ENCODE measurements at places on chromosomes 7 and 10.

- no peak for DNase-seq
Measured at GRCh38 chr7:1969459-1970284, 263.1 kb downstream of the MAD1L1 start.

GRCh38 chr10:96991313-96991841 lies 159.3 kb downstream of the LCOR start:
- DNase-seq = no peak

- DNase-seq = no peak
Measured at GRCh38 chr7:116491887-116492653, 7.5 kb upstream of the CAV2 start.

DNA sequence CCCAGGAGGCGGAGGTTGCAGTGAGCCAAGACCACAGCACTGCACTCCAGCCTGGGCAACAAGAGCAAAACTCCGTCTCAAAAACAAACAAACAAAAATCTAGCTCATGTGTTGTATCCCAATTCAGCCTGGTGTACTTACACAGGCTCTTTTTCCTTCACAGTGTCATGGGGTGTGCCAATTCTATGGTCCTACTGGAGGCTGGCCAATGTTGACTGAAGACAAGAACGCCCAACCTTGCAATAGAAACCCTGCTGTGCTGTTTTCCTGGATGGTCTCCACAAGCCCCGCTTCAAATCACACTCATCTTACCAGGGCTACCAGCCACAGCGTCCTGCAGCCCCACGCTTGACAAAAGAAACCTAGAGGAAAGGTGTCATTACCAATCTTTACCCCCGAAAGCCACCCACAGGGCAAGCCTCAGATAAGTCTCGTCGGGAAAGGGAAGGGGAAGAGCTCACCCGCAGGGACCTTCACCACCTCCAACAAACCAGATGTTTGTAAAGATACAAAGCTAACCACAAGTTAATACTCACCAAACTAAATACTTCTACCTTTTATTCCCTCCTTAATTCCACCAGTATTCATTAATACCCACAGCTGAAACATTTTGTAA lies 64.8 kb downstream of the TNS3 start:
- no peak for DNase-seq

DNA sequence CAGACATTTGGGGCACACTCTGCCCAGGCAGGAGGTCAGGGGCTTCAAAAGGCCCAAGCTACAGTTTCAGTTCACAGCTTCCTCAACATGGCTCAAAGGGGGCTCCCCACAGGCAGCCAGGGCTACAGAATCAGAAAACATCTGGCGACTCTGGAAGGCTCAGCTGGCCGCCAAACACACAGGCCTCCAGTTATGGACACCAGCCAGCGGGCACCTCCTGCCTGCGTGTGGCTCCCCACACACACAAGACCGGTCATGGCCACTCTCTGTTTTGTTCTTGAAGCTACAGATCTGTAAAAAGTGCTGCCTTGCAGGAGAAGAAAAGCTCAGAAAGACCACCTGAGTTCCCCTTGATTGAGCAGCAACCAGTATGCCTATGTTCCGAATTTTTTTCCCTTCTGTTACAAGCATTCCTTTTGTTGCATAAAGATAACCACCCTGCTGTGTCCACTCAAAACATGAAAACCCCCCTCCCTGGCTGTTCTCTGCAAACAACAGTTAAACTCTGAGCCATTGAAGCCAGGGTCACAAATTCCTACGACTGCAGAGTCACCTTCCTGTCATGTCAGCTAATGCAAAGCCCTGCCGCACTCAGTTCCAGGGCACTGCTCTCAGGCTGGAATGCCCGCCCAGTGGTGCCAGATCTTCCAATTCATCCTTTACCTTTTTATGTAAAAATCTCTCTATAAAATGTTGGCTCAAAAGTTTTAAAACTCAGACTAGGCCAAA lies 33.6 kb downstream of the VSTM4 start:
- no peak for DNase-seq

DNA sequence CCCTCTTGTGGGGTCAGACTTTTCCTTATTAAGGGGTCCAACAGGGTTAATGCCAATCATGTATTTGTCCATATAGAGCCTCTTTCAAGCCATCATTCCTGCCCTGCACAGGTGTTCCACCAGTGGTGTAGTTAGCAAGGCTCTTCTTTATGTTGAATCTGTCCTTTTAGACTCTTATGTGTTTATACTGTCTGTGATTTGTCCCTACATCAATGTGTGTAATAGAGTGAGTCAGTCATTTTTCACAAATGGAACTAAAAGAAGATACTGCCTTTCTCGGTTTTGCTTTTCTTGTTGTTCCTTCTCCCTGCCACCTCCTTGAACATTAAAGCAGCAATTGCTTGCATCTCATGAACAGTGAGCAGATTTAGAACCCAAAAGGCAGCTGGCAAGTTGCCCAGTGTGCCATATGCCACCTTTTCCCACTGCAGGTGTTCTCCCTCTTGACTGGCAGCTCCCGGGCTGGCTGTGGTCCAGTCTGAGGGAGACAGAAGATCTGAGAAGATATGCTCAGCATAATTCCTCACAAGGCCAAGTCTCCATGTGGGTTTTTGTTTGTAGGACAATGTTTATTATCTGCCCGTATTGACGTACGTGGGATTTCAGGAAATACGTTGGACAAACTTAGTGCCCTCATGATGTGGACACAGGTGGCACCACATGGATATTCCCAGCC lies 154.1 kb downstream of the LHFPL3 start:
- no peak for DNase-seq

GRCh38 chr10:100782461-100783244 lies 37.3 kb downstream of the PAX2 start:
- DNase-seq = no peak

GRCh38 chr7:5685205-5685604 lies 96.3 kb downstream of the RNF216 start:
- DNase-seq = no peak

DNA sequence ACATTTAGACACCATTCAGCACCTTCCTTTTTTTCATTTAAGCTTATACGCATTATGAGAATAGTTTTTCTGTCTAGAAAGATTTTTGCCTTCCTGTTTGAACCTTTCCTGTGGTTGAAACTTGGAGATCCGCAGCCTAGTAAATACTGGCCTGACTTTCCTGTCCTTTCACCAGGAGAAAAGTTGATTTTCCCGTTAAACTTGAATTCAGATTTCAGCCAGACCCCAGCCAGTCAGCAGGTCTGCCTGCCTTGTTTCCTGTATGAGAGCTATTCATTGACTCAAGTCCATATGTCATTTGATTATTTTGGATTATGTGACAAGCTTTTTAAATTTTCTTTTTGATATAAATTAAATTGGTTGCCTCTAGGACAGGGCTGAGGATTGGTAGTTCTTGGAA lies 71.5 kb downstream of the EVX1 start:
- DNase-seq = no peak

GRCh38 chr7:22730921-22731654 lies 4.1 kb downstream of the IL6 start:
- DNase-seq = no peak

- DNase-seq = no peak
Measured at GRCh38 chr7:30980751-30981150, 17.0 kb downstream of the GHRHR start.

GRCh38 chr10:128066870-128067382 lies 59.3 kb downstream of the MKI67 start:
- DNase-seq = no peak

GRCh38 chr10:60497364-60497763 lies 107.7 kb upstream of the ANK3 start:
- no peak for DNase-seq

DNA sequence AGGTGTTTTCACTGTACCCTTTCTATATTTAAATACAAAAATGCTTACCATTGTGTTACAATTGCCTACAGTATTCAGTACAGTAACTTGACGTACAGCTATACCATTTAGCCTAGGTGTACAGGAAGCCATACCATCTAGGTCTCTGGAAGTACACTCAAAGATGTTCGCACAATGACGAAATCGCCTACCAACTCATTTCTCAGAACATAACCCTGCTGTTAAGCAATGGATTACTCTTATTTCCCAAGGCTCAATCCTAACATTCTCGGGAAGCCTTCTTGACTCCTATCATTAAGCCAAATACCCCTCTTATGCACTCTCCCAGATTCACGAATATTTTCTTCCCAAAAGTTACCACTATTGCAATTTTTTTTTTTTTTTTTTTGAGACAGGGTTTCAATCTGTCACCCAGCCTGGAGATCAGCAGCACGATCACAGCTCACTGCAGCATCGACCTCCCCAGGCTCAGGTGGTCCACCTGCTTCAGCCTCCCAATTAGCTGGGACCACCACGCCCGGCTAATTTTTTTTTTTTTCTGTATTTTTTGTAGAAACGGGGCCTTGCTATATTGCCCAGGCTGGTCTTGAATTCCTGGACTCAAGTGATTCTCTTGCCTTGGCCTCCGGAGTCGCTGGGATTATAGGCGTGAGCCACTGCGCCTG lies 1.5 kb downstream of the CWF19L1 start:
- no peak for DNase-seq

DNA sequence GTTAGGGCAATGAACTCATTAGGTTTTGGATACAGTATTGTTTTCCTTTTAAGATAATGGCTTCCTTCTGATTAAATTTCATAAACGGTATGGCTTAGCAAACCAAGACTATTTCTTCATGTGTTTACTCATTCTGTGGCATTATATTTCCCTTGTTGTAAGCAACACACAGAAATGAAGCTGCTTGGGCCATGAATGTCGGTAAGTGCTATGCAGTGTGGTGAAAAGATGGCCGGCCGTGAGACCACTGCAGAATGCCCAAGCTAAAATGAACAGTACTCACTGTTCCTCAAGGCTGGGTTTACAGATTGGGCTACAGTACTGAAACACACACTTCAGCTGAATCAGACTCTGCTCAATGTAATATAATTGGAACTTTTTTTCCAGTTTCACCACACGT lies 8.1 kb downstream of the APBB1IP start:
- DNase-seq = no peak

- no peak for DNase-seq
Measured at GRCh38 chr10:7245505-7245904, 165.3 kb downstream of the SFMBT2 start.

DNA sequence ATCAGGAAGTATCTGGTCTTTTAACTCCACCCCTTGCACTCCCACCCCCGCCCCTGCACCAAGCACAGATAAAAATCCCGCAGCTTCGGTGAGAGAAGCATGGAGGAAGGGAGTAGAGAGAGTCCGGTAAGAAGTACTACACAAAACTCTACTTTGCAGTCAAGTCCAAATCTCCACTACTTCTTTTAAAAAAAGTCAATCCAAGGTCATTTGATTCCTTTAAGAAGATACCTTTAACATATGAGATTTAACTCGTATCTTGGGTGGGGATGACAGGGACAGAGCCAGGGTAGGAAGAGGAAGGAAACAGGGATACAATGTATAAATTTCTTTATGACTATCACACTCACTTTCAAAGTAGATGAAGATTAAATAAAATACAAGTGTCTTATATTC lies 132.1 kb downstream of the NRBF2 start:
- no peak for DNase-seq

DNA sequence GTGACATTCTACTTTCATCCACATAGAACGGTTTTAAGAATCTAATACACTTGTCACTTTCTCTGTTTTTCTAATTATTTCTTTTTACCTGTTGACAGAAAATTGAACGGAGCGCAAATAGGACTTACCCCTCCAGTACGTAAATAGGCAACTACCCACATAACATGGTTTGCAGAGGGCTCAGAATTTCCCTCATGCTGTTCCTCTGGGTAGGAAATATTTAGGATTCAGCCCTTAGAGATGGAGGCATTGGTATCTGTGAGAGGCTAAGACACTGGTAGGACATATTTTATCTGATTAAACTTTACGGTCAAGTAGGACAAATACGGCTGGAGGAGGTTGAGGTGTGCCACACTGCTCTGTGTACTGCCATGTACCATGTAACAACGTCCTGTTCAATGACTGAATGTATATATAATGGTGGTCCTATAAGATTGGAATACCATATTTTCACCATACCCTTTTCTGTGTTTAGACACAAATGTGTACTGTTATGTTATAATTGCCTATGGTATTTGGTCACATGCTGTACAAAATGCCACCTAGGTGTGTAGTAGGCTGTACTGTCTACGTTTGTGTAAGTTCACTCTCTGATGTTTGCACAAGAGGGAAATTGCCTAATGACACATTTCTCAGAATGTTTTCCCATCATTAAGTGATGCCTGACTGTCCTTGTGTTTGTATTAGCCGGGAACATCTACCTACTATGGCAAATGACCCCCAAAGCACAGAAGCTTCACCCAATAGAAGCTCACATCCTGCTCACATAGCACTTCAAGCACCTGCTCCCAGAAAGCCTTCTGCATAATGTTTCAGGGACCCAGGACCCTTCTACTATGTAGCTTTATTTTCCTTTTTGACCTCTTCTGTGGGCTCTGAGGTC lies 429.4 kb upstream of the AKR1E2 start:
- no peak for DNase-seq

- DNase-seq = no peak
Measured at GRCh38 chr10:116418389-116418788, 9.3 kb upstream of the PNLIPRP3 start.

DNA sequence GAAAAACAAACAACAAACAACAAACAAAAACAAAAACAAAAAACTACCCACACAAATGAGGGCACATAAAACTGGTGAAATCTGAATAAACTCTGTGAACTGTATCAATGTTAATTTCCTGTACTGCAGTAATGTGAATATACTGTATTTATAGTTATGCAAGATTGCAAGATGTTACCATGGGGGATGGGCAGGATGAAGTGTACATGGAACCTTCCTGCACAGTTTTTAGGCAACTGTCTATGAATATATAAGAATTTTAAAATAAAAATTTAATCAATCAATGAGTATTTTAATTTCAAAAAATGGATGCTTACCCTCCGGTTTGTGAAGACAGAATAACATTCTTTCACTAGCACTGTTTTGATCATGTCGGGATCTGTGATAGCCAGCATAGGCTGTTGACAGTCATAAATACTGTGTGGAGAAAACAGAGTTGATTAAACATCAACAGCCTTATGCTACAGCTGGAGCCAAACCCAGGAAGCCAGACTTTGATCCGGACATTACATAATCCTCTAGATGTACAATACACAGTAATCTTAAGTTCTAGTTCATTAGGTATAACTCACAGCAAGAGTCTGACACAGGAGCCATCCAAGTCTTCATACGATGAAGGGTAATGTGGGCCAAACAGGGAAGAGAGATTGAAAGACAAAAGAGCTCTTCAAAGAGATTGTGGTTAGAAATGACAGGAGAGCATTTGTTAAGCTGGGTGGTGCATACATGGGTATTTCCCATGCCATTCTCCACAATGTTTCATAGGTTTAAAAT lies 14.8 kb downstream of the CYP3A7 start:
- DNase-seq = no peak

- no peak for DNase-seq
Measured at GRCh38 chr10:15353471-15354017, 17.5 kb downstream of the FAM171A1 start.
